ENCODE measurements at places on chromosomes 1 and 21. TPM values are rescaled to one million over a fixed set of nuclear protein-coding genes. Genes with fewer than 3 reads are reported as not detected.

GRCh38 chr1:184242507-184242943 lies 144.3 kb upstream of the C1orf21 start:
- DNase-seq, result no peak

GRCh38 chr1:199064971-199065370 lies 426.1 kb downstream of the PTPRC start:
- DNase-seq, result no peak

DNA sequence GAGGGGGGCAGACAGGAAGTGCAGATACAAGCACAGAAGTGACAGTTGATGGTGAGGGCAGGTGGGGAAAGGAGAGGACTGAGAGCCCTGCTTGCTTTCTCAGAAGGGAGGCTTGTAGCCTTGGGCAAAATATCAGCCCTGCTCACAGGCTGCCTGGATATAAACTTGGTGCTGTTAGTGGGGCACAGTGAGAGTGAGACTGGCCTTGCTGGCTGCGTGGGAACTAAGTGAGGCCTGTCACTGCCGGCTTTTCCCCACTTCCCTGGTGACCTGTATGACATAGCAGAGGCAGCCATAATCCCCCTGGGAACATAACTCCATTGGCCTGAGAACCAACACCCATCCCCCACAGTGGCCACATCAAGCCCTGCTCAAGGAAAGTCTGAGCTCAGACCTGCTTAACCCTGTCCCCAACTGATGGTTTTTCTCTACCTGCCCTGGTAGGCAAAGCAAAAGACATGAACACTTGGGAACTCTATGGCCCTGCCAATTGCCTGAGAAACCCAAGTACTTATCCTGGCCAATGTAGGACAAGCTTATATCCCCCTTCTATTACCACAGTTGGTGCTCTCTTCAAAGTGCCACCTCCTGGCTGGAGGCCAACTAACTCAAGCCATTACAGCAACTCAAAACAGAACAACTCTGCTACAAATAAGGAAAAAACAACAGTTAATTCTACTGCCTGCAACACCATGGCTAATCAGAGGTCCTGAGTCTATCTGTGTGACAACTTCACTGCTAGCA lies 472.7 kb downstream of the PLPP3 start:
- DNase-seq, result no peak

DNA sequence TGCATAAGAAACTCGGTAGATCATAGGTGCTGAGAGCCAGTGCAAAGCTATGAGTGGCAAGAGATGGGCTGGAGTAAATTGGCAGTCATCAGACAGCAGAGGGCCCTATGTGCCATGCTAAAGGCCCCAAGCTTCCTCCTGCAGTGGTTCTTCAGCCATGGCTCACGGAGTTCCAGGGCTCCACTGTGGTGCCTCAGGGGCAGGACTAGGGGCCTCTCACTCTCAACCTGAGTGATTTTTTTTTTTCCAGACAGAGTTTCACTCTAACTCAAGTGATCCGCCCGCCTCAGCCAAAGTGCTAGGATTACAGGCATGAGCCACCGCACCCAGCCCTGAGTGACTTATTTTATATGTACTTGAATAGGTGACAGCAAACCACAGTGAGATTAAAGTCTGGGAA lies 10.4 kb upstream of the GJA8 start:
- no peak for DNase-seq

DNA sequence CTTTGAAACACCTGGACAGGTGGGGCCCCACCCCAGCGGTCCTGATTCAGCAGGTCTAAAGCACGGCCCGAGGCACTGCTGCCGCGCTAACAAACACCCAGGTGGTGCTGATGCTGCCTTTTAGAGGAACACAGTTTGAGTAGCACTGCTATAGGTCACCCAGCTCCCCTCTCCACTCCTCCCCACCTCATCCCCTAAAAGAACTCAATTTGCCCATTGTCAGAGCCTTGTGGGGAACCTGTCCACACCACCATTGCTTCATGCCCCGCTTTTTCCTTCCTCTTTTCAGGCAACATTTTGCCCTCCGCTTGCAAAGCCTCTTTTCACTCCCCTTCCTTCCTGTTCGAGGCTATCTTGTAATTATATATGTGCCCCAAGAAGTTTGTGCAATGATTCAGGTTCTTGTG lies 26.2 kb upstream of the PADI4 start:
- no peak for DNase-seq

GRCh38 chr1:164780111-164780812 lies 221.3 kb downstream of the PBX1 start:
- DNase-seq, result no peak

DNA sequence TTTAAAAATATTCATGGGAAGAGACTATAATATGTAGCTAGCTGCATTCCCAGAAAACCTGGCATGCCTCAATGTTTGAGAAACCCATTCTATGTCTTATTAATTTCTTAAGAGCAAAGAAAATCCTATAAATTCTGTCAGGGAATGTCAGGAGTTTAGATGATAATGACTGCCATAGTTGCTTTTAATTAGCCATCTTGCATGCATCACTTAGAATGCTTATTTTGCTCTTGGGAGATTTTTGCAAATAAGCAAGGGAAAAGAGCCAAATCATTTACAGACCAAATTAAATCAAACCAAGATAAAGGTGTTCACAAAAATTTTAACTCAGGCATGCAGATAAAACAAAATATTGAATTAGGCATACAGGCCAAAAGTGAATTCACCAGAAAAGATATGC lies 152.8 kb downstream of the FASLG start:
- no peak for DNase-seq

GRCh38 chr1:9361630-9362260 lies 69.1 kb downstream of the SPSB1 start:
- no peak for DNase-seq

GRCh38 chr1:114720492-114720891 lies 3.9 kb upstream of the NRAS start:
- DNase-seq, result no peak

DNA sequence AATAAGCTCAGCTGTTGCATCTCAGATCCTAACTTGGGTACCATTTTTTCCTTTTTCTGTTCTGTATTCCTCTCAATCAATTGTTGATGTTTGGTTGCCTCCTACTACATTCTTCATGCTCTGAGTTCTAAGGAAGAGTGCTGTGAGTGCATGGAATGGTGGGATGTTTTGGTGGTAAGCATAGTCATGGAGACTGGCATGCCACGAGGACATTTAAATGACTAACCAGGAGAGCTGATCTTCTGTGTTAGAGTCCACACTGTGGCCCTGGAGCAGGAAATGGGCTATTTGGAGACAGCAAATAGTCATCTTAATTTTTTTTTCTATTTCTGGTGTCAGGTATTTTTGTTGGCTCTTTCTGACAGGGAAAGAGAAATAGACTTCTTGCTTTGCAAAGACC lies 69.5 kb upstream of the HSD17B7 start:
- DNase-seq, result no peak

- DNase-seq, result no peak
These were observed 365.9 kb downstream of the COL11A1 start for GRCh38 chr1:102742426-102742825.

DNA sequence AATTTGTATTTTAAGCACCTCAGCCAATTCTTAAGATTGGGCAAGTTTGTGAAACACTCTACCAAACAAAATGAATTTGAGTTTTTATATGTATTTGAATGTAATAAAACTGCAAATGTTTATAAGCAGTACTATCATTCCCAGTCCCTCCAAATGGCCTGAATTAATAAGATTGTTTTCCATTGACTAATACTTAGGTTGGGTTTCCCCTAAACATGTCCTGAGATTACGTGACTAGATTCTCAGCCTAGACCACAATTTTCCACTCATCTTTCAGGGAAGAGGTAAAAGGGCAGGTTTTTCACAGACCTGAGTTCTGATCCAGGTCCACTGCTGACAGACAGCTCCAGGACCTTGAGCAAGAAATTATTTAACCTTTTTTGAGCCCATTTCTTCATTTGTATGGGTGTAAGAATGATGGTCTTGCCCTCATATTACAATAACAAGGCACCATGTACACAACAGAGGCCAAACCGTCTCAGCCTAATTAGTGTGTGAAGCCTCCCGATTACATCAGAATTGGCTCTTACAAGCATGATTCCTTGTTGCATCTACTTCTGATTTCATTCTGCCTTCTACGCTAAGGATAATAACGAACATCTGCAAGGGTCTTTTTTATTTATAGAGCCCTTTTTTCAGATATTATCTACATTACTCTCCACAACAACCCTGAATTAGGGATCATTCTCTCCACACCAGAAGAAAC lies 51.2 kb downstream of the BEND5 start:
- DNase-seq, result no peak

- no peak for DNase-seq
These were observed 25.2 kb downstream of the NKAIN1 start for GRCh38 chr1:31214316-31215064.

DNA sequence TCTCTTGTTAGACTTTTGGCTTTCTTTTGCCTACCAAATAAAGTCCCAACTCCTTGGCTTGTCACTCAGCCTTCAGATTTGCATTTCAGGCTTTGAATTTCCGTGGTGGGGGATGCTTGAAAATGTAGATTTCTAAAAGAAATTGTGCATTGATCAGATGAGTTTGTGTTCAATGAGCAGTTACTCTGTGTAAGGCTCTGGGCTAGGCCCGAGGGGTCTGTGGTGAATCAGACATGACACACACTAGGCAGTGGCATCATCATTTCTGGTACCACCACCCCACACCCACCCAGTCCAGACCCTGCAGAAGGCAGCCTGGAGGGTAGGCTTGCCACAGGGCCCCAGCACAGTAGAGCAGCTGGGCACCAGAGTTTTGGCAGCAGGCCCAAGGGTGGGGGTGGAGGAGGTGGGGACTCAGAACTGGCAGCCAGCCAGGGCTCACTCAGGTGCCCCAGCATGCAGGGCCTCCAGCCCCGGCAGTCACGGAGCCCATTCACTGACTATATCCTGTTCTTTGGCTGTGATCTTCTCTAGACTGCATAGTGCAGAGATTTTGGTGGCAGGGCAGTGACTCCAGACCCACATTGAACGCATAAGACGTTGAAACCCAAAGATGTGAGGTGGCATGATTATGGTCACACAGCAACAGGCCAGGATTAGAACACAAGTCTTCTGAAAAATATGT lies 97.2 kb upstream of the ARTN start:
- DNase-seq, result peak; percentile 89

DNA sequence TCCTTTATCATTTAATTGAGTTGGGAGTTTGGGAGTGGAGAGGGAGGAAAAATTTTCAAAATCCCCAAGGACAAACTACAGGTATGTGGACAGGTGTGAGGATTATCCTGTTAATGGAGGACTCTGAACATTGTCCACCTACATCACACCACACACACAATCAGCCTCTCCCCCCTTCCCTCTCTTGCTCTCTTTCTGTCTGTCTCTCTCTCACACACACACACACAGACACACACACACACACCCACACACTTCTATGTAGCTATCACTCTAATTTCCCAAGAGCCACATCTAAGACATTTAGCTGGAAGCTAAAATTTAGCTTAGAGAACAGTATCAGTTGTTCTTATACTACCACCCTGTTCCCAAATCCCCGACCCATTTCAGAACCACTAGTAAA lies 1.5 kb downstream of the S100A8 start:
- no peak for DNase-seq

DNA sequence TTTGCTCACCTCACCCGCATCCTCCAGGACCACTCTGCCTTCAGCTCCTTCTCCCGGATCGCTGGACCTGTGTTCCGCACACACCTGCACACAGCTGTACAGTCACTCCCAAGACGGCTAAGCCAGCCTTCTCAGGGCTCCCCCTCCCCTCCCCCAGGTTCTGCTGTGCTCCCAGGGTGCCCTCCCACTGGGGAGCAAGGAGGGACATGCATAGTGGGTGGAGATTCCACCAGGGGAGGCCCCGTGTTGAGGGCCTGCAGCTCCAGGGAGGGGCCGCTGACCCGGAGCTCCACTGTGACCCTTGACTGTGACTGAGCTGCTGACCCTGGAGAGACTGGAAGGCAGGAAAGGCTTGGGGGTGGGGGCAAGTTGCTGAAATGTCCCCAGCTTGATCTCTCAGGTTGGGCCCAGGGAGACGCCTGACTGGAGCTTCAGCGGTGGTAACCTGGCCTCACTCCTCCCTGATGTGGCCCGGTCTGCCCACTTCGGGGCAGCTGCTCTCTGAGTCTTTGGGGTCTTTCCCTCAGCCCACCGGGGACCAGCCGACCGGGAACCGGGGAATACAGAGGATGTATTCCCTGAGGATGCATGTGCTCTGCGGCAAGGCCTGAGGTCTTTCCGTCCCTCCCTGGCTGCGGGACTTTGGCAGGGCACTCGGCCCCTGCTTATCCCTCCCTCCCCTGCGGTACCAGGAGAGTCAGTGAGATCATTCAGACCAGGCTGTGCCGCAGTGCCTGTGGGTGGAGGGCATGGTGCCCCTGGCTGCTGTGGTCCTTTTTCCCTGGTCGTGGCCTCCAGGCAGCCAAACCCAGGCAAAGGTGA lies 28.6 kb upstream of the PLCH2 start:
- no peak for DNase-seq

GRCh38 chr1:161297415-161297814 lies 12.4 kb downstream of the MPZ start:
- DNase-seq, result no peak

DNA sequence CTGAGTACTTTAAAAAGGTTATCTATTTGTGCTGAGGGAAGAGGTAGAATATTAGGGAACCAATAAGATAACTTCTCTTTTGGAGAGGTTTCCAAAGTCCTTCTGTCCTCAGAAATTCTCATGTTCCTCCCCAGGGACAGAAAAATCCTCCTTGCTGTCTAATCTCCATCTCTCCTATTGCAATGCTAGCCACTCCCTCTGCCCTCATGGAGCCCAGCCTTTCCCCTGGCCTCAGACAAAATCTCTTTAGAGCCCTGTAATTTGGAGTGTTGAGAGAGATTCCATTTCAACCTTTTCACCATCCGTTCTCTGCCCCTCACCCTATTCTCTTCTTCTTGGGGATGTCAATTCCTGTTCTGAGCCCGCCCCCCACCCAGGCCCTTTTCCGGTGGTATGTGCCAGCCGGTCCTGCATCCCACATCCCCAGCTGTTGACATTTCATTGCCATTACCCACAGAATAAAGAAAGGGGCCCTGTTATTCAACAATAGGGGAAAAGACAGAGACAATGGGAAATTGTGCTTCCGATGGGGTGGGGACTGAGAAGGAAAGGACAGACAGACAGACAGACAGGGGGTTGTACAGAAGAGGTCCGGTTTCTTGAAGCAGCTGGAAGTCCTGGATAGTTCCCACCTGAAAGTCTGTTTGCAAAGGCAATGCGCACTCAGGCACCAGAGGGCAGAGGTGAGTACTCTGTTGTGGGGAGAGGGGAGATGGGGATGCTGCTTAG lies at the start of gene HAPLN2:
Gene HAPLN2, plus strand, starts transcription at position 563 of the 729 bp plus-strand sequence. CDS start 4,076 bp downstream, outside the sequence.
- no peak for DNase-seq

The CFHR1 gene
- total RNA-seq, result not detected

The MEX3A gene
- total RNA-seq, result 0.66 TPM

The RAP1GAP gene
- 43.0 TPM for total RNA-seq

The RXRG gene
- 1.1 TPM for total RNA-seq

The CFAP107 gene
- total RNA-seq, result not detected

The DCST2 gene
- 3.3 TPM for total RNA-seq

The AMY1B gene
- not detected for total RNA-seq

Measured in mucosa of descending colon (tissue), 3 donors.